ENCODE measurements at places on chromosomes 2 and 18.

GRCh38 chr2:24015562-24016375 lies 5.9 kb downstream of the MFSD2B start:
- no peak for DNase-seq

DNA sequence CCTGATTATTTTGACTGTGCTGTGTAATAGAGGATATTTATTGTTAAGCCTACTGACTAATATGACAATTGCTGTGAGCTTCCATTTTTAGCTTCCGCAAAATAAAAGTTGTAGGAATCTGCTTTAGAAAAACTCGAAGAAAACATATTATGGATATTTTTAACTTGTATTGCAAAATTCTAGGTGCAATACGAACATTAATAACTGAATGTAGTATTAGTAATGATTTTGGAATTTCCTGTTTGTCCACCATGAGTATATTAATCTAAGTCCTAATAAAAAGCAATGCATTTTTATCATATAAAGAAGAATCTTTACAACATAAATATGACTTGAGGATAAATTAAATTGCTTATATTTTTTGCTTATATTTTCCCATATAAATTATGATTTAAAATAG lies 2.4 kb upstream of the DSC3 start:
- DNase-seq, result no peak

DNA sequence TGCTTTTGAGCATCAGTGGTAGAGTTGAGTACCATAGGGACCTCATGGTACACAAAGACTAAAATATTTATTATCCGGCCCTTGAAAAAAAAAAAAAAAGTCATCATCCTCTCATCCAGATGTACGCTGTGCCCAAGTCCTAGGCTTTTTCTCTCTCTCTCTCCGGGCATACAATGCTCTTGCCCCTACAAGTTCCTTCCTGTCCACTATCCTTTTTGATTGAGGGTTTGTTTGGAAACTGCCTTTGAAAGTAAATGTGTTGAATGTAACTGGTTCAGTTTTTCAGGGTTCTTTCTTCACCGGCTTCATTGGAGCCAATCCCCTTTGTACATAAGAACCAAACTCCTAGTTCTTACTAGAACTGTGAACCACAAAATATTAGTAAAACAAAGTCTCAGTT lies 130.3 kb downstream of the MGAT5 start:
- DNase-seq, result no peak

- DNase-seq, result no peak
Measured at GRCh38 chr2:186691231-186691630, 2.6 kb upstream of the FAM171B start.

GRCh38 chr18:57269756-57270155 lies 82.6 kb upstream of the ST8SIA3 start:
- DNase-seq, result no peak

DNA sequence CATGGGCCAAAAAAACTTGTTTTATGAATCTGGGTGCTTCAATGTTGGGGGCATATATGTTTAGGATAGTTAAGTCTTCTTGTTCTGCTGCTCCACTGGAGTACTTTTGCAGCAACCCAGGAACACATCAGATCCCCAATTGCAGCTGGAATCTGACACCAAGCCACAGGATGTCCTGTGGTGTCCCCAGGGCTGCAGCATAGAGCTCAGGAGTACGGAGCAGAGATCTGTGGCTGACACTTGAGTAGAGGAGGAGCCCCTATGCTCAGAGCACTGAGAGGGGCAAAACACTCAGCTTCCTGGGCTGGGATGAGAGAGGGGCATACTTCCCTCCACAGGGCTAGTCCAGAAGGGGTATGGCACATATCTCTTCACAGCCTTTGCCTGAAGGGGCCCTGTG lies 138.9 kb upstream of the ERBB4 start:
- DNase-seq, result peak; percentile 37

DNA sequence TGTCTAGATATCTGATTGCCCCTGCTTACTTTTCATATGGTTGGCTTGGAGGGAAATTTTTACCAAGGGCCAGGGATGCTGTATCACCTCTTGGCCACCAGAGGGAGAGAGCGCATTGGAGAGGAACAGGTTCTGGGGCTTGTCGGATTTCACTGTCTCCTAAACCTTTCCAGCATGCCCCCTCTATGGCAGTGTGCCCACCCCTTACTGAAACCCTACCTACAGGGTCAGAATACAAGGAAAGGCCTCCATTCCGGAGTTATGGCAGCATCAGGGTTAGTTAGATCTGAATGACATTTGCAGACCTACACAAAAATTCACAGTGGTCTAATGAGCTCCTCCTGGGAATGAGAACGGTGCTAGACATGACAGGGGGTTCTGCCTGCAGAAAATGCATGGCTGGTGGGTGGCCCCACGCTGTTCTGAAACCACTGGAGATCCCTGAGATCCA lies 5.8 kb downstream of the SLC14A2 start:
- DNase-seq, result peak; percentile 64

GRCh38 chr2:209653134-209653533 lies 118.5 kb upstream of the UNC80 start:
- DNase-seq, result peak; percentile 71

- DNase-seq, result no peak
Measured at GRCh38 chr2:59938181-59938580, 615.3 kb downstream of the BCL11A start.

GRCh38 chr2:8501061-8501720 lies 180.7 kb upstream of the ID2 start:
- DNase-seq, result no peak

DNA sequence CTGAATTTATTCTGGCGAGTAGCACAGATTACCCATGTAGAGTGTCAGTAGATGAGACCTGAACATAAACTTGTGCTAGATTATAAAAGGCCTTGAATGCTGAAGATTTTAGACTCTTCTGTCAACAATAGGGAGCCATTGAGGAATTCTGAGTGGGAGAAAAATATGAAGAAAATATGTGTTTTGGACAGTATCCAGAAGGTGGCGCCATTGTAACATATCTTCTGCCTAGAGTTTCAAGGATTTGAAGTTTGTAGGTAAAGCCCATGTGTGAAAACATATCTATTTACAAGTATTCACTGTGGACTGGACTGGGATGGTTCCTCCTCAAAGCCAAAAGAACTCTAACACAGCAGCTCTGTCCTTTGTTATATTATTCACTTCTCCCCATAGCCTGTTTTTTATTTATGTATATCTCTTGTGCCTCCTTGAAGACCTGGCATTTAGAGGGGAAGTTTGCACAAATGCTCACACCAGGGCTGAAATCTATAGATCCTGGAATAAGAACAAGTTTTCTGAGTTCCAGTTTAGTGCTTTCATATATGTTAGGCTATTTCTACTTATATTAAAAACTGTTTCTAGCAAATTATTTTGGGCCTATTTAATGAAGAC lies 124.9 kb downstream of the RDH14 start:
- DNase-seq, result peak; percentile 62

GRCh38 chr18:14784133-14784532 lies 36.2 kb downstream of the ANKRD30B start:
- DNase-seq, result no peak
